Stimulated activated naive CD8-positive, alpha-beta T cell treated with anti-CD3 and anti-CD28 coated beads, Interleukin-15, amount 100 ng/mL, for 72 hours (primary cell): ENCODE measurements at places on chromosomes 16 and 17.
A peak's percentile ranks its signal among the peaks of the same experiment; 100 is the strongest.

DNA sequence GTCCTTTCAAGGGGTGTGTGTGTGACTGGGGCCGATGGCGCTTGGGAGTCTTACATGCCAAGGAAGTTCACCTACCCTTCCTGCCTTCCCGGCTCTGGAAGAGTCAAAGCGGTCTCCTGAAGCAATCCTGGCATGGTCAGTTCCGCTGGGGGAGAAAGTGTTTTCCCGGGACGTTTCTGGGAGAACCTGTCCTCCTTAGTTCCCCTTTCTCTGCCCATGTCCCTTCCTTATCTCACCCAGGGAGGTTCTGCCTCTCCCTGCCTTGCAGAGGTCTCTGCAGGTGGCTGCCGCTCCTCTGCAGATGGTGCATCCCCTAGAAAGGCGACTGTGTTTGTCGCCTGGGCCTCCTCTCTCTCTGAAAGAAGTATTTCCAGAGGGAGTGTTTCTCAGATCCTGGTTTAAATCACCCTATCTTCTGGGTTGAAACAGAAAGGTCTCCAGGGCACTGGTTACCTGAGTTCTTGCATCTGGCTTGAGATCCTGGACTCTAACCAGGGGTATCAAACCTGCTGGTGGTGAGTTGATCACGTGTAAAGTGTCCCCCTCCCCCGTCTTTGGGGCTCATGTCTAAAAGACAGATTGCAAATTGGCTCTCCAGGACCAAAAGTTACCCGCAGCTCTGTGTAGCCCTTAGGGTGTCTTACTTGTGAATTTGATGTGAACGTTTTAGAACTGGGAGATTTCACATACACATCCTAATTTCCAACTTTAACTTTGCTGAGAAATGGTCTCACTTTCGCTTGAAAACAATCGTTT, 1.9 kb downstream of the PRKCB start:
- no peak for DNase-seq

- peak; percentile 77 for DNase-seq
Observed at GRCh38 chr17:81487487-81488275, 24.9 kb downstream of the ACTG1 start.

GRCh38 chr17:80881306-80881705, 110.3 kb upstream of the CHMP6 start:
- DNase-seq = no peak

- DNase-seq = no peak
Observed at GRCh38 chr16:54504372-54504771, 217.8 kb upstream of the IRX3 start.
